Inflammatory macrophage treated with lipopolysaccharide for 4 hours (primary cell): ENCODE measurements at places on chromosomes 4 and X.

GRCh38 chr4:120065974-120066516 lies 603 bp downstream of the MAD2L1 start:
- peak; percentile 63 for DNase-seq

DNA sequence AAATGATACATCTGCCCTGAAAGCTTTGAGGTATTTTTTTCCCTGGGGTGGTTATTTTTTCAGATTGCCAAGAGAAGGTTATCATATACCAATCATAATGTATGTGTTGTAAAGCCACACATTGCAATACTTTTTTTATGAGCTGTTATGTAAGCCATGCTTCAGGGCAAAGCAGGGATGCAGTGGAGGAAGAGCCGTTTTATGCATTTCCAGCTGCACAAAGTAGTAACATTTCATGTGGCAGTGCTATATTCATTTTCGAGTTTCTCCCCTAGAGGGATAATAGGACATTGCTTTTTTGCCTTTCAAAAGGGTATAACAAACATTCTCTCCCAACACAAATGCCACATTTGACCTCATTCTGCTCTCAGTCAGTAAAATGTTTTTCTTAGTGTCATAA lies 68.5 kb downstream of the GALNT7 start:
- no peak for DNase-seq

DNA sequence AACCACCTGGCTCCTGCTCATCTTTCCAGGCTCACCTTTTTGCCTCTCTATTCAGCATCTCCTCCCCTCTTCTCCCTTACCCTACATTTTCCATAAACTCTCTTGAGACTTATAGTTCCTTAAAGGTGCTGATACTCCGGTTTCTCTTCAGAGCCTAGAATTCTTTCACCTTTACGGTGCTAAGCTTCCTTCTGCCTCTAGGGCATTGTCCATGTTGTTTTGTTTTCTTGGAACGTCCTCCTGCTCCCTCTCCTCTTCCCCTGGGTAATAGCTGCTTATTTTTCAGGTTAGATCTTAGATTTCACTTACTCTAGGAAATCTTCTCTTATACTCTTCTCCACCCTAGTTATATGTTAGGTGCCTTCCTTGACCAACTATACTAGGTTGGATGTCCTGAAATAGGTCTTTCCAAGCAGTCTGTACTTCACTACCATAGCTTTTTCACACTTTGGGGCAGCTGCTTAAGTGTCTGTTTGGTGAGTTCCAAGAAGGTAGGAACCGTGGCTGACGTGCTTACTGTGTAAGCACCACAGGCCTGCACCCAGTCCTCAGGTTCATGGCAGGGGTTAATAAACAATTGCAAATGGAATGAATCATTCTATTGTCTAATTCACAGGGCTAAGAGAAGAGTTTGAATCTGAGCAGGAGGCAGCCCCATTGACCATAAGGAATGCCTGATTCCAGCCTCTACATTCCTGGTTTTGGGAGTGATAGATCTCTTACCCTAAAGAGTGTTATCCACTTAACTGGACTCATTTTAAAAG lies 227.5 kb downstream of the MGST2 start:
- DNase-seq = no peak

DNA sequence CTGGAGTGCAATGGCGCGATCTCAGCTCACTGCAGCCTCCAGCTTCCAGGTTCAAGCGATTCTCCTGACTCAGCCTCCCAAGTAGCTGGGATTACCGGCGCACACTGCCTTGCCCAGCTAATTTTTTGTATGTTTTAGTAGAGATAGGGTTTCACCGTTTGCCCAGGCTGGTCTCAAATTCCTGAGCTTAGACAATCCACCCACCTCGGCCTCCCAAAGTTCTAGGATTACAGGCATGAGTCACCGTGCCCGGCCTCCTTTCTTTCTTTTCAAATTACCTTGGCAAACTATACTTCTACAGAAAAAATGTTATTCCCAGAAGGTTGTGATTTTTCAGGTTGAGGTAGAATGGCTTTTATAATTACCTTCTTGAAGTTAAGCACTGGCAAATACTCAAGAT lies 321.9 kb upstream of the PRPS2 start:
- DNase-seq = no peak

GRCh38 chrX:68894513-68895340 lies 65.9 kb downstream of the EFNB1 start:
- peak; percentile 51 for DNase-seq

GRCh38 chrX:97685753-97686152 lies 802.0 kb downstream of the RPA4 start:
- peak; percentile 28 for DNase-seq

DNA sequence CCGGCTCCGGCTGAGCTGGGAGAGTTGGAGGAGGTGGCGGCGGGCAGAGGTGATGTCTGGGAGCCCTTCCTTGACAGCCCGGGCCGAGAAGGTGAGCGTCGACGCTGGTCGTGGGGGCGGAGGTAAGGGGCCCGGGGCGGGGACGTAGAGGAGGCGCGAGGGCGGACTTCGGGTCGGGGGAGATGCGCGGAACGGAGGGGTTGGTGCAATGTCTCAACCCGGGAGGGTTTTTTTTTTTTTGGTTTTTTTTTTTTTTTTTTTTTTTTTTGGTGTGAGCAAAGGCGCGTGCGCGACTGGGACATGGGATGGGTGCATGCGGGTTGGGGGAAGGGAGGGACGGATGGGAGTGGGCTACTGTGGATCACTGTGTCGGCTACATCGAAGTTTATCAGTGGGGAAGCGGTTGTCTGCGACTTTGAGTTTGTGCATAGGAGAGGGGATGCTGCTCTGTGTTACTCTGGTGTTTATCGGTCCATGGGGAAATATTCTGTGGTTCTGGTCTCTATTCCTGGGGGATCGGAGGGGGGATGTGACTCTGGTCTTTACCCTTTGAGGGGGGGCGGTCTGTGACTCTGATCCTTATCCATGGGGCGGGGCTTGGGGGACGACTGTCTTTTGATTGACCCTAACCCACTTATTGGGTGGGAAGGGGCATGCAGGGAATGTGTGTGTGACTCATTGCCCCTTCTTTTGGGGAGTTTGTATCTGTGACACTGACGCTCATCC lies 537 bp downstream of the RBM10 start:
- no peak for DNase-seq

DNA sequence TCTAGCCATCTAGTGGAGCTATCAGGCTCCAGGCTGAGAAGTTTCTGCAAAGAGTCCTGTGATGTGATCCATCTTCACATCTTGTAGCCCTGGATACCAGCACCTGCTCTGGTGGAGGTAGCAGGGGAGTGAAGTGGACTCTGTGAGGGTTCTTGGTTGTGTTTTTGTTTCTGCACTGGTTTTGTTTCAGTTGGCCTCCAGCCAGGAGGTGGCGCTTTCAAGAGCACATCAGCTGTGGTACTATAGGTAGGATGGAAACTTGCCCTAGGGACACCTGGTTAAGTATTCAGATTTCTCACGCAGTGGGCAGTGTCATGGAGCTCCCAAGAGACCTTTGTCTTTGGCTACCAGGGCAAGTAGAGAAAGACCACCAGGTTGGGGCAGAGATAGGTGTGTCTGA lies 257.5 kb upstream of the SLC7A11 start:
- no peak for DNase-seq

GRCh38 chr4:143344041-143344440 lies 7.4 kb downstream of the GAB1 start:
- DNase-seq = no peak

- DNase-seq = no peak
Measured at GRCh38 chrX:71996826-71997225, 86.2 kb downstream of the NHSL2 start.

GRCh38 chr4:110830461-110830860 lies 207.6 kb upstream of the PITX2 start:
- no peak for DNase-seq

- DNase-seq = no peak
Measured at GRCh38 chr4:74613266-74613665, 168.3 kb downstream of the AREG start.

DNA sequence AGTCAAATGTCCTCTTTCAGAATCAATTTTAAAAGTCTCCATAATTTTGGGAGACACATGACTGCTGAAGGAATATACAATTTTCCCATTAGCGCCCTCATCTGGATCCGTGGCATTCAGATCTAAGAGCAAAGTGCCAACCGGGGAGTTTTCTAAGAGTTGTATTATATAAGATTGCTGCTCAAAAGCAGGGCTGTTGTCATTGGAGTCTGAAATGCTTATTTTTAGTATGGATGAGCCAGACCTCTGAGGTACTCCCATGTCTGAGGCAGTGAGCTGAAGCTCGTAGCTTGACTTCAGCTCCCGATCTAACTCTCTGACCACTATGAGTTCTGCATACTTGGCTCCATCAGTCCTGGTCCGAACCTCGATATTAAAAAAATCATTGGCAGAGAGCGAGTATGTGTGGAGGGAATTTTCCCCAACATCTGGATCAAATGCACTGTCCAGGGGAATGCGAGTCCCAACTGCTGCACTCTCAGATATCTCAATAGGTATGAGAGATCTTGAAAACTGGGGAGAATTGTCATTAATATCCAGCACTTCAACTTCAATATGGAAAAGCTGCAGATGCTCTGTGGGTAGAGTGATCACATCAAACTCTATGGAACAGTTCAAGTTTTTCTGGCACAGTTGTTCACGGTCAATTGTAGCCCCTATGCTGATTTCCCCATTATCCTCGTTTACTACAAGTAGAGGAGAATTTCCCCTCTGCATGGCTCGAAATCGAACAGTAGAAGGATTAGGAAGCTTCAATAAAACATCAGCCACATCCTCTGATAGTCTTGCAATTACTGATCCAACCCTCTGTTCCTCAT lies 917 bp downstream of the PCDH18 start:
- DNase-seq = no peak

DNA sequence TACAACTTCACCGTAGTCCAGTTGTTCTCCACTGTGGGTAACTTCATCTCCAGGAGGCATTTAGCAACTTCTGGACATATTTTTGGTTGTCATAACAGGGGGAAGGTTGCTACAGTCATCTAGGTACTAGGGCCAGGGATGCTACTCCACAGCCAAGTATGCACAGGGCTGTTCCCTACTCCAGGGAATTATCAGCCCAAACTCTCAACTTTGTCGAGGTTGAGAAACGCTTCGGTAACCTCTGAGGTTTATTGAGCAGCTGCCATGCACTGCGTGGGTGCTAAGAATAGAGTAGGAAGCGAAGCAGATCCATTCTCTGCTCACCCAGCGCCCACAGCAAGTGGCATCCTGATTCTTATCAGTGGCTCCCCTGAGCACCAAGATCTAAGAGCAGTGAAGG lies 8.2 kb downstream of the FGFBP1 start:
- DNase-seq = no peak

DNA sequence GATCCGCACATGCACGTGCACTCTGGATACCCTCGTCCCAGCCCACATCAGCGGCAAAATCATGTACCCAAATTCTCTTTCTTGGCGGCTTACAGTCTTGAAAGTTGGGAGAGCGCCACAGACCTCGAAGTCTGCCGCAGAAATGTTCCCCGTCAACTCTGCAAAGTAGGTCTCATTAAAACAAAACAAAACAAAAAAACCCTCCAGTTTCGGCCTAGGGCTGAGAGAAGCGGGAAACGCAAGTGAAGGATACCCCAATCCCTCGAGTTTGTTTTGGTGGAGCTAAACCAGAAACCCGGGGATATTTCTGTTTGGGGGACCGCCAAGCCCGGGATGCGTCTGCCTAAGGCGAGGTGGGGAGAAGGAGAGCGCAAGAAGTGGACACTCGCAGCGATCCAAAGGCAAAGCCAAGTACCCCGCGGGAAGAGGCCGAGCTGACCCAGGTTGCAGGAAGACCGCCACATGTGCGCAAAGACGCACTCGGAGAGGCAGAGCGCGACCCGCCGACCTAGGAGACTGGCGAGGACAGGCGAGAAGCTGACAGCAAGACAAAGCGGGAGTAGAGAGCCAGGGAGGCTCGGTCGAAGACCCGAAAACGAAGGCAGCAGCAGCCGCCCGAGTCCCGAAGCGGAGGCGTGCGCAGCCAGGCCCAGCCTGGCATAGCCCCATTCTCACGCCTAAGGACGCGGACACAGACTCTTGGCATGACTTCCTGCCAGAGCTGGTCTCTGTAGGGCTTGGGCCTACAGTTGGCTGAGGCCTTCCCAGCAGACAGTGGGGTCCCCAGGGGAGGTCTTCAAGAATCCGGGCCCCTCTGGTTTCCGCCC lies 49.6 kb upstream of the BCOR start:
- no peak for DNase-seq

- no peak for DNase-seq
Measured at GRCh38 chr4:185880571-185880970, 68.6 kb upstream of the SORBS2 start.

- no peak for DNase-seq
Measured at GRCh38 chrX:97882306-97882705, 998.6 kb downstream of the RPA4 start.

DNA sequence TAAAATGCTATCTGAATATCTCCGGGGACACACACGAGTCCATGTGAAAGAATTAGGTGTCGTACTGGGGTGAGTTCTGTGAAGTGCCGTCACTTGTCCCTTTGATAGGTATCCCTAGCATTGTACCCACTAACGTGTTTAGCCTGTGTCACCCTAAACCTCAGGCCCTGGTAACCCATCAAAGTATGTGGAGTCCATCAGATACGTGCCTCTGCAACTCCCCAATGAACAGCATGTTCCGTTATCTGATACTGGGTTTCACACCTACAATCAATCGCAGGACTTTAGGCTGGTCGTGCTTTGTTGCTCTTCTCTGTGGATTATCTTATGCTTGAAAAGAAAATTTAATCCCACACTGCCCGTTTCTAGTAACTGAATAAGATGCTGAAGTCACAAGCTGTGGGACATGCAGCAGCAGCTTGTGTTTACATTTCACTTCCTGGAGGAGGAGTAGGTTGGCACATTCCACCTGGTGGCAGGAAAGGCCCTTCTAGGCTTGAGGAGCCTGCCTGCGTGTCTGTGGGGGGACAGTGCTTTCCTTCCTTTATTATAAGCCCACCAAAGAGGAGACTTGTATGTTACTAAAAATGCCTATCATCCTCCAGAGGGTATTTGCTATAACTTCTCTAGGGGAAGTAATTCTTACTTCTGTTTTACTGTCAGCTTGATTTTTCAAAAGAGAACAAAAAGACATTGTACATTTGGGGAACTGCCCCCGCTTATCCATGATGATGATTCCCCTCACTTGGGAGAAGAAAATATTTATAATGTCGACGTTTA lies 127.2 kb downstream of the FNIP2 start:
- no peak for DNase-seq

DNA sequence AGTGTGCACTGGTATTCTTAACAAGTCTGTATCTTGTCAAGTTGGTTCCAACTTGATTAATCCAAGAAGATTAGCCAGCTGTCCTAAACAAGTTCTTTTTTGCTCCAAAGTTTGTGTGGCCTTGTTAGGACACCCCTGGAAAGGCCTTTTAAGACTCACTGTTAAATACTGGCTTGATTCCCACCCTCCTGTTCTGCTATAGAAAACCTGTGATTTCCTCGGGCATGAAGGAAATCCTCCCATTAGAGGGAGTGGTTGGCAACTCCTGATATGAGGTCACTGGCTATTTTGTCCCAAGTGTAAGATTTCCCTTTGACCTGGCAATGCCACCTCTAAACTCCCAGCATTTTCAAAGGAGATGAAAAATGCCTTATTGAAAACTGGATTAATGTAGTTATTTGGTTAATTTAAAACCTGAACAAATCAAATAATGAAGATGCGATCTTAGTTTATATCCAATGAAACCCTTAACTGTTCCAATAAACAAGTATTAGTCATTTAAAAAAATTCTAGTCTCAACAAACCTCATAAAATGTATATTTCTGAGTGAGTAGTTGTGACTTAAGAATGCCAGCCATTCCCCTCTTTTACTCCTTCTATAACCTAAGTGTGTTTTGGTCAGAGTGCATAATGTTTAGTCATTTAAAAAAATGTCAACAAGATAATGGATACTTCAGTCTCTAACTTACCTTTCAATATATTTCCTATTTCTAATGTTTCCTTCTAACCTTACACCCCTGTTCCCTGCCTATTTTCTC lies 94.4 kb downstream of the NPNT start:
- DNase-seq = no peak

GRCh38 chrX:48480142-48480541 lies 4.1 kb downstream of the FTSJ1 start:
- DNase-seq = no peak

GRCh38 chrX:140918398-140919038 lies 83.9 kb upstream of the SPANXB1 start:
- DNase-seq = peak; percentile 39
